Gastroesophageal sphincter (tissue), 4 donors: ENCODE measurements at places on chromosomes 6 and 20.

DNA sequence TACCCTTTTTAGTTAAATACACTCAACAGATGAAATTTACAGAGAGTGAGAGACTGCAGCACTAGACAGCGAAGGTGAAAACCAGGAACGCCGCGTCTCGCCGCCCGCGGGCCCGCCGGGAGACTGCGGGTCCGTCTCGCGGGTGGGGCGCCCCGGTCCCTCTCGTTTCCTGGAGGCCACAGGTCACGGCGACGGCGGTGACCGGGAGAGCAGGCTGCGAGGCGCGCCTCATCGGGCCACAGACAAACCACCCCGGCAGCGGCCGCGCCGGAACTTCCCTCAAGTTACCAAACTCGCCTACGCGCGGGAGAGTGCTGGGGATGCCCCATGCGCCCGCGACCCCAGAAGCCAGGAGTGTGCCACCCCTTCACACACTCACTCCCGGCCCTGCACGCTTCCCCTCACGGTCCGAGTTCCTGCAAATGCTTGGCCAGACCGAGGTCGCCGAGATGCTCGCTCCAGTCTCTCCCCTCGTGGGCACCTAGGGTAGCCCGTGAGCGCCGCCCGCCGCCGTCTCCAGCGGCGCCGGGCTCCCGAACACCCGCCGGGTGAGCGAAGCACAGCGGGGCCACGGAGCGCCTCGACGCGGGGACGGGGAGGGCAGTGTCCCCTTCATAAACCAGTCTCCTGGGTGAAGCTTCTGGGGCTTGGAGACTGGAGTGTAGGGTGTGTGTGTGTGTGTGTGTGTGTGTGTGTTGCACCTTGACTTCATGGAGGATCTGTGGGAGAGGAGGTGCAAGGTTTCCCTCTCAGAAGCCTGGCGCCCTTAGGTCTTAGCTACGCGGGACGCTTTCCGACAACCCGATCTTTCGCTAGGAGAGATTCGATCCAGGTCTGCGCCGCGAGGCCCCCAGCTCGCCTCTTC lies 1.4 kb downstream of the BACH2 start:
- peak; percentile 28 for ATAC-seq

DNA sequence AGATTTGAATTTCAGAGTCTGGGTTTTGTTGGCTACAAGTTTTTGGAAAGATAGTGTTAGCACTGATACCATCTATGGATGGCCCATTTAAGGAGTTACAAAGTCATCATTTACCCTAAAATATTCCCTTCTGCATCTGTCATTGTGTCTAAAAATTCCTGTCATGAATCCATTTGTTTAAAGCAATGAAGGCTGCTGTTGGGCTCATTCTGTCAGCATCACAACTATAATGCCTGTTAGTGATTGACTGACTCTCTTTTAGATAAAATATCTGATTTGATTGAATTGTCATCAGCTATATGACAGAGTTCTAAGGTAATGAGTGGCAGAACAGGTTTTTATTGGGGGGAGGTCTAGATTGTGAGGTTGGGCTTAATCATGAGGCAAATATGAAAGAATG lies 167.6 kb upstream of the IMPG1 start:
- ATAC-seq, result no peak

DNA sequence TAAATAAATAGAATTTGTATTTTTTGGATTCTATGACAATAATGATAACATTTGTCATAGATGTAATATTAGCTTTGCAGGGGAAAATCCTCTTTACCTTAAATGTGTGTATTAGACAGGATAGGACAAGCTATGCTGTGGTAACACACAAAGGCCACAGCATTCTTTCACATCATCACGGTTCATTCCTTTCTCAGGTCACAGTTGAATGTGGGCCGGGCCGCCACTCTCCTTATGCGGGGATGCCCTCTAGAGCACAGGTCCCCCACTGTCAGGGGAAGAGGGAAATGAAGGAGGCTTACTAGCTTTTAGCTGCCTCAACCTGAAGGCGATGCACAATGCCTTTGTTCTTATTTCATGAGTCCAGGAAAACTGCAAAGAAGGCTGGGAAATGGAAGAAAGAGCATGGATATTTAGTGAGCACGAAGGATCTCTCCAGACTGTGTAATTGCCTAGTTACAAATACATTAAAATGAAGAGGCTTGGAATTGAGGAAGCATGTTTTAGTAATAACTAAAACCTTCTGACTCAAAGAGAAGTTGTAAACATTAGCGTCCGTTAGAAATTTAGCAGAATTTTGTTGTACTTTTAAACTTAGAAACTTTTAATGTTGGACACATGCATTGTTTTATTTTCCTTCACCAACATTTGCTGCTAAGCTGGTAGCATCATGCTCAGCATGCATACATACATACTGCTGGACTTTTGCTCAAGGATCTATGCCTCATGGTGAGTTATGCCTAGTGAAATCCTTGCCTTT lies 248.9 kb upstream of the FOXQ1 start:
- no peak for ATAC-seq

GRCh38 chr20:17479063-17479657 lies 52.0 kb downstream of the BFSP1 start:
- ATAC-seq, result no peak

- peak; percentile 60 for ATAC-seq
These were observed 37.5 kb downstream of the NOX3 start for GRCh38 chr6:155418017-155418761.

DNA sequence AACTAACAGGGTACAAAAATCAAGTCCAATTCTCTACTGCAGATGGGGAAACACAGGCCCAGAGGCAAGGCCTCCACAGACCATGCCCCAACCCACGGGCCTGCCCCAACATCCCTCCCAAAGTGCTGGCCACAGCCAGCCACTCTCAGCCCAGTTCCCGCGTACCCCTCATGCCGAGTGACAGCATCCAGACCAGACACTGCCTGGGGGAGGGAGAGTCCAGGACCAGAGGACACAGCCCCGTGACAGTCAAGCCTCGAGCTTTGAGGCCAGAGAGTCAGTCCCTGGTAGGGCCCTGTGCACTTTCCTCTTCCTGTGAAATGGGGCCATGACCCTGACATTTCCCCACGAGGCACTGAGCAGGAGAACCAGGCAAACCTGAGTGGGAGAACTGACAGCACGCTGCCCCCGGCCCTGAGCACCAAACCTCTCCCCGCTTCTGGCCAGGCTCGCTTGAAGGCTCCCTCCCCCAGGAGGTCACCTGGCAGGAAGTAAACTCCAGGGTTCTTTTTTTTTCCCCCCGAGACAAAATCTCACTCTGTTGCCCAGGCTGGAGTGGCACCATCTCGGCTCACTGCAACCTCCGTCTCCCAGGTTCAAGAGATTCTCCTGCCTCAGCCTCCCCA lies 4.9 kb downstream of the MYL9 start:
- ATAC-seq, result no peak

DNA sequence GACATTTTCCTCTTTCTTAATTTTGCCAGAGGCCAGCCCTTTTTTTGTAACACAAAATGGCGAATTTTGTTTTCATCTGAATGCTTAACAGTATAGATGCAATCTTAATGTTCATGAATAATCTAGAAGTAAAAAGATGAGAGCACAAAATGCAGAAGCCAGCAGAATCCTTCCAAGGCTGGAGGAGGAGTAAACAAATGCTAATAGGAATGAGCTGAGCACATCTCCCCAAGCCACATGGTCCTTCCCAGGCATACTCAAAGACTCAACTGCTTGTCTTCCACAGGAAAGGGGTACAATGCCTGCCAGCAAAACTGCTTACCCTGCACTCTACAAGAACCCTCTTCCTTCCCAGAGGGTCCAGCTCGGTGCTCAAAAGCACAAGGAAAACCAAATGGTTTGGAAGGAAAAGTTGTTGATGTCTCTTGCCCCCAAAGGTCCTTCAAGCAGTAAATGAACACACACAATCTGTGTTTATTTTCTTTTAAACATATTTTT lies 155.1 kb downstream of the MOXD1 start:
- ATAC-seq, result no peak

DNA sequence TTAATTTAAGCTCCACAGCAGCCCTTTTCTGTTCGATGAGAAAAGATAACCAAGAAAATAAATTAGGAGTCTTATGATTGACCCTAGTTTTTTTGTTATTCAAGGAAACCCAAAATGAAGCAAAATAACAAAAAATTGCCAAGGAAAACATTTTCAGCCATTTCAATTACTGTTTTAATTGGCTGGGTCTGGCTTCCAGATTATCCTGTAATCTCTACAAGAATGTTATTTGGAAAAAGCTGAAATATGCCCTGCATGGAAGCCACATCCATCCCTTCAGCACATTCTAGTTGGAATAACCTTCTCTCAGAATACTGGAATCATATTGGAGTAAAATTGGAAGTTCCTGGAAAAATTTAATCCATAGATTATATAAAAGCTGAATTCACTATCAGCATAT lies 191.1 kb upstream of the CCN2 start:
- no peak for ATAC-seq

DNA sequence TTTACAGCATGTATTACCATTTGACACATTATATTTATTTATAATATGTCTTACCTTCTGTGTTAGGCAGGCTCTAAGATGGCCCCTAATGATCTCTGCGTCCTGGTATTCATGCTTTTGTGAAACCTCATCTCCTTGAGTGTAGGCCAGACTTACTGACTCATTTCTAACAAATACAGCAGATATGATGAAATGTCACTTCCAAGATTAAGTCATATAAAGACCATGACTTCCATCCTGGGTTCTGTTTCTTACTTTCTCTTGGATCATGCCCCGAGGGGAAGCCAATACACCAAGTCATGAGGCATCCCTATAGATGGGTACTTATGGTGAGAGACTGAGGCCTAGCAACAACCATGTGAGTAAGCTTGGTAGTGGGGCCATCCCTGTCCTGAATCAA lies 30.2 kb downstream of the ZHX3 start:
- peak; percentile 82 for ATAC-seq

DNA sequence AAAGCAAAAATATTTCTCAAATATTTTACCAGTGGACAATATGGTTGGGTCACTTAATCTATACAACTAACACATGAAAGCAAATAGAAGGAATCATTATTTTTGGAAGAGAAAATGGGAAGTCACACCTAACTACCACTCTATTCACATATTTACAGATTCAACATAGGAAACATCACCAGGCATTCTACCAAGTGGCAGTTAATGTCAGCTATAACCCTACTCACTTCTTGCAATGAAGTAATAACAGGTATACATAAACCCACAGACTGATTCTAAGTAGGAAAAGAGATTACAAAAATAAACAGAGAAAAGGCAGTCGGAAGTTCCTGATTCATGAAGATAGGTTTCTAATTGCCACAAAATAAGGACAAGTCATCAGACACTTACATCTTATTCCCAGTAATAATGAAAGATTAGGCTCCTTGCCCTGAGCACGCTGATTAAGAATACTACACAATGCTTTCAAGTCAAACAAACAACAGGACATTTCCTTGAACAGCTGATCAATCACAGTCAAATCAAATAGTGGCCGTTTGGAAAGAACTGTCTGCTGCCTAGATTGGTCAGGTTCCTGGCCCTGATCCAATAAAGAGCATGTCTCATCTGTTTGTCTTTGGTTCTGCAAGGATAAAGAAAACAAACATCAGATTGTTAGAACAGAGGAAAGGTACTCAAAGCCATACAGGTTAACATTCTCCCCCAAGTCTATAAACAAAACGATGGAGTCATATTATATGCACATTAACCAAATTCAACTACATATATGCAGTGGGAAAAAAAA lies 79.2 kb upstream of the PLN start:
- no peak for ATAC-seq

- no peak for ATAC-seq
These were observed 268.6 kb downstream of the DLL1 start for GRCh38 chr6:170022291-170022722.

- ATAC-seq, result no peak
These were observed 15.4 kb upstream of the TNFAIP3 start for GRCh38 chr6:137851669-137852068.

GRCh38 chr6:92459606-92460005 lies 959.8 kb downstream of the EPHA7 start:
- no peak for ATAC-seq

- ATAC-seq, result no peak
These were observed 859 bp downstream of the PPP1R10 start for GRCh38 chr6:30615958-30616810.

DNA sequence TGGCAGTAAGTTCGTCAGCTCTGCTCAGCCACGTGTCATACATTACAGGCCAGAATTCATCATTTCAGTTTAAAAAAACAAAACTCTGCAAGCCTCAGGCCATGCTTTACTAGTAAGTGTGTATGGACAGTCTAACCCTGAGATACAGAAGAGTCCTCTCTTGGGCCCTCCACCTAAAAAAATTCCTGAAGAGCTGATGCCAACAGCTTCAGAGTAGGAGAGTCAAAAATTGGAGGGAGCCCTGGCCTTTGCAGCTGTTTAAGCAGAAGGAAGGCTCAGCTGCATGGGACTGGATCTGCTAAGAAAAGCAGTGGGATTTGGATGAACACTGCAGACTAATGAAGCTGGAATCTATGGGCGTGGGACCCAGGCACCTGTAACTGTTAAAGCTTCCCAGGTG lies 47.2 kb upstream of the FAM8A1 start:
- ATAC-seq, result no peak

DNA sequence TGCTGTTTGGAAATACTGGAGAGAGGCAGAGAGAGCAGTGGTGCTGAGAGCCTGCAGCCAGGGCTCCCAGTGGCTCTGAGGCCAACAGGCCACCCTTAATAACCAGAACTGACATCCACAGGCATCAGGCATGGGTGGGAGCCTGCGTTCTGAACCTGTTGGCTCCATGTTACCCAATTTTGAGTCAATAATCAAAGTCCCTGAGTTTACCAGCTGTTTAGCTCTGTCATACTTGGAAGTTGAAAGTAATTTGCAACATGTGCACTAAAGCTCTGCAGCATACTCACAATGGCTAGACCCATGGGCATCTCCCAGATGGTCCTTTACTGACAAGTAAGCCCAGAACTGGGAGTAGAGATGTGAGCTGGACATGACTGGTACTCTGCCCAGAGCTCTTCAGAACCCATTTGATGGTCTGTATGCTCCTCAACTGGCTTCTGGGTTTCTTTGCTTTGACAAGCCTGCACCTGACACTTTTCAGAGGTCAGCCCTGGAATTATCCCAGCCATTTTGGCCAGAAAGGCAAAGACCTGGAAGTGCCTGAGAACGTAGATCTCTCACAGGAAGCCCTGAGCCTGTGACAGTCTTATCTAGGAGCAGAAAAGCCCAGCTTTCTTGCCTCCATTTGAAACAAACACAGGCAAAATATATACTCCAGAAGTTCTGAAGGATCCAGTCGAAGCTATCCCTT lies 122.4 kb upstream of the CITED2 start:
- no peak for ATAC-seq

- no peak for ATAC-seq
These were observed 545.6 kb upstream of the MAP3K7 start for GRCh38 chr6:91132461-91132860.

GRCh38 chr20:20799716-20800312 lies 87.4 kb upstream of the RALGAPA2 start:
- no peak for ATAC-seq
